ENCODE measurements at places on chromosomes 13 and 19.

GRCh38 chr19:43636121-43636683 lies 3.4 kb downstream of the CADM4 start:
- peak; percentile 22 for DNase-seq

DNA sequence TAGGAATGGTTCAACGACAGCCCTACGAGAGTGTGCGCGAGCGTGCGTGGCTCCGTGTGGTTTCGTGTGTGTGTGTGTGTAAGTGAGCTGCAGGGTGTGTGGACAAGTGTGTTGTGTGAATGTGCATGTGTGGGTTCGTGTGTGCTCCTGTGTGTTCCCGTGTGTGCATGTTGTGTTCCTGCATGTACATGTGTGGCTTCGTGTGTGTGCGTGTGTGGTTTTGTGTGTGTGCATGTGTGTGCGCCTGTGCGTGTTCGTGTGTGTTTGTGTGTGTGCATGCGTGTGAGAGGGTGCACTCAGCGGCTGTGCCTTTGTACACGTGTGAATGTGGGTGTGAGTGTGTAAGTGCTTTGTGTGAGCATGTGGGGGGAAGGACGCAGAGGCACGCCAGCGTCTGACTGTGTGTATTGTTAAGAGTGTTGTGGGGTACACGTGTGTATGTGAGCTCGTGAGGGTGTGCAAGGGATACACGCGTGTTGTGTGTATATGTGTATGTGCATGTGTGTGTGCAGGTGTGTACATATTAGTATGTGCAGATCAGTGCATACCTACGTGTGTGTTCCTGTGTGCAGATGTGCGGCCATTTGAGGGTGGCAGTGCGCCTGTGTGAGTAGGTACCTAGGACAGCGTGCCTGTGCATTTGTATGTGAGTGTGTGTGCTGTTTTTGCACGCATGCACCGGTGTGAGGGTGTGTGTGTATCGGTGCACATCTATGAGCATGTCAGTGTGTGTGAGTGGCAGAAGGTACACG lies 24.3 kb upstream of the ONECUT3 start:
- DNase-seq: no peak

- DNase-seq: no peak
These were observed 13.8 kb upstream of the CYP4F2 start for GRCh38 chr19:15911599-15912235.

DNA sequence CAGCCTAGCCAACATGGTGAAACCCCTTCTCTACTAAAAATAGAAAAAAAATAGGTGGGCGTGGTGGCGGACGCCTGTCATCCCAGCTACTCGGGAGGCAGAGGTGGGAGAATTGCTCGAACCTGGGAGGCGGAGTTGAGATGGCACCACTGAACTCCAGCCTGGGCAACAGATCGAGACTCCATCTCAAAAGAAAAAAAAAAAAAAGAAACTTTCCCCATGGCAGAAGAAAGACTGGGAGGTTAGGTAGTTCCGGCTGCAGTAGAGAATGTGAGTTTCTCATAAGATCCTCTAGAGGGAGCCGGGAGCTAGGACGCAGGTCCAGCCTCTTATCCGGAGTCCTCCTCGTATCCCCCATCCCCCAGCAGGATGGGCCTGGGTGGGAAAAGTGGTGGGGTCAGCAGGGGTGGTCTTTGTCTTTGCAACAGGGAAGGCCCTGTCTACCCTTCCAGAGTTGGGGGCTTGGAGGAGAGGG lies 13.2 kb upstream of the CREB3L3 start:
- peak; percentile 58 for DNase-seq

GRCh38 chr19:47723581-47723940 lies 10.3 kb downstream of the EHD2 start:
- peak; percentile 92 for DNase-seq

- peak; percentile 41 for DNase-seq
These were observed 113.3 kb upstream of the KL start for GRCh38 chr13:32902874-32903273.

DNA sequence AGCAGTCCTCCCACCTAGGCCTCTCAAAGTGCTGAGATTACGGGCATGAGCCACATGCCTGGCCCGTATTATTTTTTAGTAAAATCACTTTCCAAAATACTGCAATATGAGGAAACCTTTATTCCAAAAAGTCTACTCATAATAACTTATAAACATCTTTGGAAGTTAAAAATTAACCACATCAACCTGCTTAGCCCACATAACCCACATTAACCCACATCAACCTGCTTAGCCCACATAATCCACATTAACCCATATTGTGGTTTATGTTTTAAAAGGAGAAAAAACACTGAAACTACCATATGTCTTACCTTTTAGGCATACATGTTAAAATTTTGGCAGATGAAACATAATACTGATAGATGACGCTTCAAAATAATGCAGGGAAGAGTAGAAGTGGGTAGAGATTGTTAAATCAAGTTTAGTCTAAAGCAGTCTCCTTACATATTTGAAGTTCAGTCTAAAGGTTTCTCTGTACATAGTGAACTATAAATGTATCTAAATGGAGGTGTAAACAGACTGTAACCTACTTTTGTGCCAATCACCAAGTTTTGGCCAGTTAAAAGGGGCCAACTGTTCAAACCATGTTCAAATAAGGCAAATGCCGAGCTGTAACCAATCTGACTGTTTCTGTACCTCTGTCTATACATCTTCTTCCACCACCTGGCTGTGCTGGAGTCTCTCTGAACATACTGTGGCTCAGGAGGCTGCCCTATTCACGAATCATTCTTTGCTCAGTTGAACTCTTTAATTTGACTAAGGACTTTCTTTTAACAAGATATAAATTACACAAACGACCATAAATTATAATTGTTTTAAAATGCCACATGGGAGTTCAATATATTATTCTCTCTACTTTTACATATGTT lies 14.5 kb downstream of the KPNA3 start:
- DNase-seq: no peak

DNA sequence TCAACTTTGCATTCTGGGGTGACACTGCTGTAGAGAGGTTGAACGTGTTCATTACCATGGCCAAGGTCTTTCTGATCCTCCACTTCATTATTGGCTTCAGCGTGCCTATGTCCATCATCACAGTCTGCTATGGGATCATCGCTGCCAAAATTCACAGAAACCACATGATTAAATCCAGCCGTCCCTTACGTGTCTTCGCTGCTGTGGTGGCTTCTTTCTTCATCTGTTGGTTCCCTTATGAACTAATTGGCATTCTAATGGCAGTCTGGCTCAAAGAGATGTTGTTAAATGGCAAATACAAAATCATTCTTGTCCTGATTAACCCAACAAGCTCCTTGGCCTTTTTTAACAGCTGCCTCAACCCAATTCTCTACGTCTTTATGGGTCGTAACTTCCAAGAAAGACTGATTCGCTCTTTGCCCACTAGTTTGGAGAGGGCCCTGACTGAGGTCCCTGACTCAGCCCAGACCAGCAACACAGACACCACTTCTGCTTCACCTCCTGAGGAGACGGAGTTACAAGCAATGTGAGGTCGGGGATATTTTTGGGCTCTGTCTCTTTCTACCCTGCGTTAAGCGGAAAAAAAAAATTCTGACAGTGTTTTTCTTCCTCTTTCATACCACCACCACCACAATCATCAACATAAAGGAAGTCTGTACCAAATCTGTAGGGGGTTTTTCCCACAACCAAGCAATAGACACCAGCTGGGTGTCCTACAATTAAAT lies 29.5 kb downstream of the FPR3 start:
- no peak for DNase-seq

DNA sequence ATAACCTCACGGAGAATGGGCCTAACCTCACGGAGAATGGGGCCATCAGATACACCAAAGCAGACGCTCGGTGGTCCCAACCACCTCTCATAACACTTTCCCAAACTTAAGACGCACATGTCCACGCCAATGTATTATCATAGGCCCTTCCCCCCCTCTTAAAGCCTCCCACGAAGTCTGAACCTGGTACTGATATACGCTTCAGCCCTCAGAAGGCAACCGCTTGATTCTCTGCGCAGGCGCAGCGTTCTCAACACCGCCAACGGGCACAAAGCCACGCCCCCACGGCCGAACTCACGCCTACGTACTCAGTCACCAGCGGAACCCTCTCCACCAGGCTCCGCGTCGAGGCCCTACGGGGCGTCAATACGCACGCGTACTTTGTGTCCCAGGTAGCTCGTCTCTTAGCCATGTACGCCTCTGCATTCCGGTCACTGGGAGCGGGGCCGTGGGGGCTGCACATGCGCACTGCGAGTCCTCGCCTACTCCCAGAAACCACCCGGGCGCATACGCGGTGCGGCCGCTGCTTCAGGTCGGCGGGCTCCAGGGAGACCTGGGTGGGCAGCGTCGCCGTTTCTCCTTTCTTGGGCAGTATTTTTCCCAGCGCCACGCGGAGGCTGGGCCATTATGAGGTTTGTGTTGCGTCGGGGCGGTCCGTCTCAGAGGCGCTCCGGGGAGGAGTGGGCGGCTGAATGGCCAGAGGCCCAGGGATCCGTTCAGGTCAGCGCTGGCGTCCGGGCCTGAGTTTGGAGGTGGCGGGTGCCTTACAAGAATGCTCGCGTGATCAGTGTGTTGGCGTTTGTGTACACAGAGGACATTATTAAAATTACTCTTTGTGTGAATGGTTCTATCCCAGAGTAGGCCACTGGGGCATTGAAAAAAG lies 25.3 kb downstream of the ZNF582 start:
- peak; percentile 93 for DNase-seq

DNA sequence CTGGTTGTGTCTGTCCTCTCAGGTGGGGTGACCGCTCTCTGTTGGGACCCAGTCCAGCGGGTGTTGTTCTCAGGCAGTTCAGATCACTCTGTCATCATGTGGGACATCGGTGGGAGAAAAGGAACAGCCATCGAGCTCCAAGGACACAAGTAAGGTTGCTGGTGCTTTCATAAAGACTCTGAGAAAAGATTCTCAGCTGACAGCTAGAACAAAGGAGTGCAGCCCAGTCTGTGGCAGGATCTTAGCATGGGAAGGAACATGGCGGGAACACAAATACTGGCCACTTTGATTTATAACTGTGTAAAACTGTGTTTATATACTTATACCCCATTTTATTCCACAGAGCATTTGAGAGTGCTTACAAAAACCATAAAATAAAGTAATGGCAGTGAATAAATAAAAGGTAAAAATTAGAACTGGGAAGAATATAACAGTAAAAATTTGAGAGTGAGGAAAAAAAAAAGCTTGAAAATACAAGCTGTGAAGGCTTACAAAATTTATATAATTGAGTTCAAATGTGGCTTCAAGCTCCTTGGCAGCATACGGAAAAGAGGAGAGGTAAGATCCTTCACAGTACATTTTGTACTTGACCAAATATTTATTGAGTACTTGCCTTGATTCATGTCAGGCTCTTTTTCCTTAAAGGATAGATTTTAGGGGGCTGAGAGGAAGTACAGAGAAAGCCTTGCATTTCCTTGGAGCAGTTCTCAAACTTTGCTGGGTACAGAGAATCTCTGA lies 64.8 kb downstream of the DHRS12 start:
- DNase-seq: no peak

GRCh38 chr13:20127562-20128458 lies 33.0 kb downstream of the GJA3 start:
- peak; percentile 20 for DNase-seq

- DNase-seq: peak; percentile 24
These were observed 2.8 kb downstream of the FZR1 start for GRCh38 chr19:3508771-3509535.

DNA sequence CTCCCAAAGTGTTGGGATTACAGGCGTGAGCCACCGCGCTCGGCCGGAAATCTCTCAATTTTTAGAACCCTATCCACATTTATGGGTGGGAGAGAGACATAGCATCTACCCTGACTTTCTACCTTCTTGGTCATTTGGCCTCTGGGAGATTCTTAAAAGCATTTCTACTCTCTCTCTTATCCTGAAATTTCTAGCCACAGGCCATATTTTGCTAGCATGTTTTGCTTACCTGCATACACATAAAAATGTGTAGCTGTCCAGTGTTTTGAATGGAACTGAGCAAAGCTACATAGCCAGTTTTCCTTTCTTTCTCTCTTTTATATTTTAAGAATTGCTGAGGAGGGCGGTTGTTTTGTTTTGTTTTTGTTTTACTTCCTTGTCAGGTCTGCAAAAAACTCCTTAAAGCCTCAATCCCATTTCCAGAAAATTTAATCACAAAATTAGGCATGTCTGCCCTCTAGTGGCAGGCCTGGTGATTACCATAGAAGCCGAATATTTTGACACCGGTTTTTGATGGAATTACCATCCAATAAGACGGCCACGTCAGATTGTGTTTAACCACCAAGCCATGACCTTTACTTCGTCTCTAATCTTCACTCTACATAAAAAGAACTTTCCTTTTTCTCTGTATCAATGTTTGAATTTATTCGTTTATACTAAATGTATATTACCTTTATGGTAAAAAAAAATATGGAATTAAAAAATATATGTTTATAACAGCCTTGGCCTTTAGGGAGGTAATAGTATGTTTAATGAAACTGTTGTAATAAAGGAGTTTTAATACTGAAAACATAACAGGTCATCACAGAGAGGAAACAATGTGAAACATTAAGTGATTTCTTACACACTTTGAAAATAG lies 34.4 kb upstream of the OXGR1 start:
- DNase-seq: peak; percentile 68

- DNase-seq: peak; percentile 85
These were observed 16.8 kb downstream of the SPC24 start for GRCh38 chr19:11138601-11139300.

DNA sequence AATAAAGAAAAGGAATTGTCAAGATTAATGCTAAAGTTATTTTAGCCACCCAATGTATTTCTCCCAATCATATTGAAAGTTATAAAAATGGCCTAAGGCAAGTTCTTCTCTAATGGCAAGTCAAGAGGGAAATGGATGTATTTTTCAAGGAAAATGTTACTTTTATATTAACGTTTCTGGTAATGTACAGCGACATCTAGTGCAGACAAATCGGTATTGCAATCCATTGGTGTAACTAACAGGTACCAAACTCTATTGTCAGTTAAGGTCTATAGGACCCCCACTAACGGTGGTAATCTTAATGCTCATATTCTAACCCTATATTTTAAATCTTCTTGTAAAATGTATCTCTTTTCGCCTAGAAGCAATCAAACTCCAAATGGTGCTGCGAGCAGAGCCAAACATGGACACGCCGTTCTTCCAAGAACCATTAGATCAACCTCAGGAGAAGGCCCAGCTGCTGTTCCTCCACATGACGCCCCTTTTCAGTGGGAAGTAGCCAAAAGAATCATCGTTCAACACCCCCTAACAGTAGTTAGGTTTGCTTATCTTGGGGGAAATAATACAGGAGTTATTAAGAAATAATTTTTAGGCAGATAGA lies 98.5 kb upstream of the PABPC3 start:
- peak; percentile 37 for DNase-seq

GRCh38 chr13:98915563-98915962 lies 62.3 kb downstream of the DOCK9 start:
- DNase-seq: no peak

GRCh38 chr19:35841961-35842595 lies 10.2 kb downstream of the NPHS1 start:
- DNase-seq: no peak

- peak; percentile 73 for DNase-seq
These were observed 2.6 kb upstream of the JUNB start for GRCh38 chr19:12788682-12789097.

DNA sequence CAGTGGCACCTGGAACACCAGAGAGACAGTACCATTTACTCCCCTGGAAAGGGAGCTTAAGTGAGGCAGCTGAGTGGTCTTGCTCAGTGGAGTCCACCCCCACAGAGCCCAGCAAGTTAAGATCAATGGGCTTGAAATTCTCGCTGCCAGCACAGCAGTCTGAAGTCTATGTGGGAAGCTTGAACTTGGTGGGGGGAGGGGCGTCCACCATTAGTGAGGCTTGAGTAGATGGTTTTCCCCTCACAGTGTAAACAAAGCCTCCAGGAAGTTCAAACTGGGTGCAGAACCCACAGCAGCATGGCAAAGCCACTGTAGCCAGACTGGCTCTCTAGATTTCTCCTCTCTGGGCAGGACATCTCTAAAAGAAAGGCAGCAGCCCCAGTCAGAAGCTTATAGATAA lies 30.3 kb upstream of the CEACAM4 start:
- DNase-seq: no peak

Data from fibroblast of upper back skin (primary cell).